ENCODE measurements at places on chromosomes 6 and 20.
A peak's percentile ranks its signal among the peaks of the same experiment; 100 is the strongest.

DNA sequence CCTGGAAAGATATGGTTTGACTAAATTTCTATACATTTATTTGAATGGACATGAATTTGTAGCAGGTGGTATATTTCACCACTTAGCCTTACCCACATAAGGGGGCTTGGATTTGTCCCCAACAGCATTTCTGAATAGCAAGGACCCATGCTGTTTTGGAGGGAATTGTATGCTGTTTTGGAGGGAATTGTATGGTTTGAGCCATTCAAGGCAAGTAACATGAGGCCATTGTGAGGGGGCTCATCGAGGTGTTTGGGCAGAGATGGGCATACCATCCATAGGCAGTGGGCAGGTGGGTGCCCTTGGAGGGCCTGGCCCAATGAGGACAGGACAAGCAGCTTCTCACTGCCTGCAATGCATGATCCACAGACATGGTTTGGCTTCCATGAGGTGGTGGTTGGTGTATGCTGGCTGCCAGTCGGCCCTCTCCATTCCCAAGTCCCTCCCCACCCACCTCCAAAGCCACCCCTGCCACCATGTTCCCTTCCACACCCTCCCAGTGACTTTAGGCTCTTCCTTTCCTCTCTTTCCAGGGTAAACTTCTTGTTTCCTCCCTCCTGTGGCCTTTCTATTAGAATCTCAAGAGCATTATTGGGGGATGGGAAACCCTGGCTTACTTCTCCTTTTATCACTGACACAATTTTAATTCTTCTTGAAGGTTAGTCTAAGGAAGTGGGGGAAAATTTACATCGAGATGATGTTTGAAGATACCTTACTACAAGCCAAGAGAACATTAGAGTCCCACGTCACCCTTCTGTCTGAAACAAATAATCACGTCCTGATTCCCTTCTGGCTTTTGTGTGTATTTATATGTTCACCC is 13.2 kb upstream of the PXDC1 start:
- DNase-seq, result no peak

- no peak for DNase-seq
These were observed 22.7 kb downstream of the COL12A1 start for GRCh38 chr6:75183099-75183541.

DNA sequence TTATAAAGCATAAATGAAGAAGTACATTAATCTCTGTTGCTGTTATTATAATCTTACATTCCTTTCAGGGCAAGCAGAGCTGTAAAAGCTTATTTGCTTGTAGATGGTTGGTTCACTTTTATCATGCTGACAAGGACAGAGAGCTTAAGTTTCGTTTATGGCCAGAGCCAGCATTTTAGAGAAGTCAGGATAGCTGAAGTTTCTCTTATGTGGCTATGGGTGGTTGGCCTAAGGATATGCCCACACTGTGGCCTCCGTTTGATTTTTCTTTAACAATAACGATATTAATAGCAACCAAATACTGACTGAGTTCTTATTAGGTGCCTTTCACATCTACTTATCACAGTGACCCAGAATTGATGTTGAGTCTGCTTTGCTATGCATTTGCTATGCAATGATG is 78.5 kb downstream of the FARS2 start:
- no peak for DNase-seq

GRCh38 chr6:13674533-13675190 is 37.0 kb downstream of the RANBP9 start:
- DNase-seq, result no peak

- DNase-seq, result no peak
These were observed 29.9 kb downstream of the HS3ST5 start for GRCh38 chr6:114312931-114313330.

- DNase-seq, result no peak
These were observed 15.3 kb upstream of the SMLR1 start for GRCh38 chr6:130811932-130812331.

DNA sequence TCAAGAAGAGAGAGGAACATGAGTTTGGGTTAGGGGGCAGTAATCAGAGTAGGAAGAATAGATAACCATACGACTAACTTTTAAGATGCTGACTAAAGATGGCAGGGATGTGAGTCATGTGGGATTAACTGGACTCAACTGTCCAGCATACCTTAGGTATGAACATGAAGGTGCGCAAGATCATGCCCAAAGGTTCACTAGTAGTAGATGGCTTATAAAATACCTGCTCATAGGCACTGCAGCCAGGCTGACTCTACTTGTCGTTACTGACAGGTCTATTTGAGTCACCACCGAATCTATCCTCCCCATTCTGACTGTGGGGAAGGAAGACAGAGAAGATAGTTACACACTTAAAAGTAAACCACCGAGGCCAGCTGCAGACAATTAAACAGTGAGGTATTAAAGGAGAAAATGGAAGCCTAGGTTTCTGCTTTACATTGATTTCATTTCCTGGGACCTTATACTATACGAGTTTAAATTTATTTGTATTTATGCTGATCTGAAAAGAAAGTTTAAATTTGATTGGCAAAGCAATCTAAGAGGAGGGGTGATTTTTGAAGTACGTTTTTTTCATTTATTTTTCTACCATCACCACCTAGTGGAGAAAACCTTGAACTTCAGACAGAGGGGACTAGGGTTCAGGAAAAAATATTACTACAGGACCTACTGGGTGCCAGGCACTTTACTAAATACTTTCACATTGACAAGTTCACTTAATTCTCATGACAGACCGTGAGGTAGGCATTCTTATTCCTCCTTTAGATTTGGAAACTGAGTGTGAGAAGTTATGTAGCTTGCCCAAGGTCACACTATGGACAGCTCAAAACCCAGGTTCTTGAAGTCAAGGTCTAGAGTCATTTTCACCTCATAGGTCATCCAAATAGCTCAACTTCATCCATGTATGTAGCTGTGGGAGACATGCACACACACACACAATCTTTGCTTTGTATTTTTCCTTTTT is 4.0 kb upstream of the WRNIP1 start:
- peak; percentile 29 for DNase-seq

DNA sequence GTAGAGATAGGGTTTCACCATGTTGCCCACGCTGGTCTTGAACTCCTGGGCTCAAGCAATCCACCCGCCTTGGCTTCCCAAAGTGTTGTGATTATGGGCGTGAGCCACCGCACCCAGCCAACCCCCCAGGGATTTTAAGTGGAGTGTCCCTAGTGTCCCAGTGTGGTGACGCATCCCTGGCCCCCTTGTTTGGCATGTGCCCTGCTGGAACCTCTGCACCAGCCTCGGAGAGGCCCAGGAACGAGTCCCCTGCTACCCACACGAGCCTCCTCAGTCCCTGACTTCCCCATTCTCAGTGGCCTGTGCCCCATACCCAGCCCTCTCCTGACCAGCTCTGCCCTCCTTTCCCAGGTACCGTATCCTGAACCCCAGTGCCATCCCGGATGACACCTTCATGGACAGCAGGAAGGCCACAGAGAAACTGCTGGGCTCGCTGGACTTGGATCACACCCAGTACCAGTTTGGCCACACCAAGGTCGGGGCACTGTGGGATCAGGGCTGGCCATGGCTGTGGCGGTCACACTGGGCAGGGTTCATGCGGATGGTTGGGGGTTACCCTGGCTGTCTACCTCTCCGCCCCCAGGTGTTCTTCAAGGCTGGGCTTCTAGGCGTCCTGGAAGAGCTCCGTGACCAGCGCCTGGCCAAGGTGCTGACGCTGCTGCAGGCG is 37.2 kb downstream of the MYH7B start:
- no peak for DNase-seq

DNA sequence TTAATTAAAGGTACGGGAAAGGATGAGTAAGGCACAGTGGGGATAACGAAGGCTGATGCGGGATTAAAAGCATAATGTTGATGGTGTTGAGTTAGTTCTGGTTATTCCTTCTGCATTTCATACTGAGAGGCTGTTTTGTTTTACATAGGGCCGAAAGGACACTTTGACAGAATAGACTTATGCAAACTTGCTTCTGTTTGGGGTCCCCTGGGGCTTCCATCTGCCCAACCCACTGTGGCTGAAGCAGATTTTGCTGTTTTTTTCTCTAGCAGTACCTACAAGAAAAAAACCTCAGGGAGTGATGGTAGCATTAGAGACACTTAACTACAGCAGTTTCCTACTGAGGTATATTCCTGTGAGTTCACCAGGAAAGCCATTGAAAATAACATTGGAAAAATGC is 136.1 kb upstream of the SUPT3H start:
- no peak for DNase-seq

GRCh38 chr6:17869010-17869752 is 118.3 kb downstream of the KIF13A start:
- DNase-seq, result no peak

- DNase-seq, result no peak
These were observed 263.5 kb downstream of the TFAP2A start for GRCh38 chr6:10151144-10151915.

- no peak for DNase-seq
These were observed 373.6 kb downstream of the CDH26 start for GRCh38 chr20:60331688-60332300.

DNA sequence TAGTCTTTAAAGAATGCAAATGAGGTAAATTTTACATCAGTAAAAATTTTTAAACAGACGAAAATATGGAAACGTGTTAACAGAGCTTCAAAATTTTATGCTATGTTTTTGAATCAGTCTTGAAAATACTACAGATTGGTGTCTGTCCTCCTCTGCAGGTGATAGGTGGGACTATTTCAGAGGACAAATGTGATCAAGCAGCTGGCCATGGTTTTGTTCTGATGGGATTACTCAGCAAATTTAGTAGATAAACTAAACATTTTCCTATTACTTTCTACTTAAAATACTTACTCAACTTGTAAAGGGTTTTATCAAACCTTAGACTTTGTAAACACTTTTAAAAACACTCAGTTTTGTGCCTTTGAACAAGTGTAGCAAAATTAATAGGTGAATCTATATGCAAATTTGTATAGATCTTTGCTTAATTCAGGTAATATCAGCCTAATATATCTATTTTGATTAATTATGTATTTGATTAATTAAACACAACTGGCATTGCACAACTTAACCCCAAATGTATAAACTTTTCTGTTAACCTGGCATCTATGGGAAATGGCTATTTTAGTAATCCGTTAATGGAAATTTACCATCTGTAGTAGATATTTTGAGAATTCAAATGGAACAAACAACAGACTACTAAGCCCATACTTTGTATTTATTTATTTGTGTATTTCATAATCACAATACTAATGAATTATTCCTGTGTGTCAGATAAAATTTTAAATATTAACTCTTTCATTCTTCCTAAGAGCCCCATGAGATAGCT is 22.5 kb downstream of the ADGRB3 start:
- DNase-seq, result no peak

DNA sequence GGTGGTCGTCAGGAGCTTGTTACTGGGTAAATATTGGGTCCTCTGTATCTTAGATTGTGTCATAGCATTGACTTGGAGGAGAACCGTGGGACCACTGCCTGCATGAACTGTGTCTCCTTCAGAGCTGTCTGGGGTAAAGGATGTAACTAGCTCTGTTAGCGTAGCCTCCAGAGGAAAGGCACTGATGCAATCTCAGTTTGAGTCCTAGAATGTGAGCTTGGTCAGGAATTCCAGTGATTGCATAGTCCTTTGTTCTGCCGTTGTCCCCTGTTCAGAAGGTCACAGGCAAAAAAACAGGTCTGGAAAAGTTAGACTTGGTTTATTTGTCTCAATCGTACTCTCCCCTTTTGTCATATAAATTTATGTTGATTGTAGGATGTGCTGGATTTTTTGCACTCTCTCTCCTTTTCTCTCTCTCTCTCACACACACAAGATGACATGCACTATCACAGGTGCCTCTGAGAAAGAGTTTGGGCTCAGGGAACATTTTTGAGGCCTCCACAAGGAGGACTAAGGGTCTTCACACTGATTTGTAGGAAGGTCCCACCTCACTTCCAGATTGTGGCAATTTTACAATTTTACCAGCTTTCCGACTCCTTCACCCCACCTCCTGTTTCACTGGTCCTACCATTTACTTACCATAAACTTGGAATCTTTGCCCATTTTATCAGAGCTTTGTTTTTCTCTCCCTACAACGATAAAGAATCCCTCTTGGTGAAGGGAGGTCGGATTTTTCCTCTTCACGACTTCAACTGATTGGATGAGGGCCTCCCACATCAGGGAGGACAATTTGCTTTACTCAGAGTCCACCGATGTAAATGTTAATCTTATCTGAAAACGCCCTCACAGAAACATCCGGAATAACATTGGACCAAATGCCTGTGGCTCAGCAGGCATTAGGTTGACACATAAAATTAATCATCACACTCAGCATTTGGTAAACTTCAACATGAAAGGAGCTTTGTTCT is 7.0 kb upstream of the DACT2 start:
- DNase-seq, result no peak

DNA sequence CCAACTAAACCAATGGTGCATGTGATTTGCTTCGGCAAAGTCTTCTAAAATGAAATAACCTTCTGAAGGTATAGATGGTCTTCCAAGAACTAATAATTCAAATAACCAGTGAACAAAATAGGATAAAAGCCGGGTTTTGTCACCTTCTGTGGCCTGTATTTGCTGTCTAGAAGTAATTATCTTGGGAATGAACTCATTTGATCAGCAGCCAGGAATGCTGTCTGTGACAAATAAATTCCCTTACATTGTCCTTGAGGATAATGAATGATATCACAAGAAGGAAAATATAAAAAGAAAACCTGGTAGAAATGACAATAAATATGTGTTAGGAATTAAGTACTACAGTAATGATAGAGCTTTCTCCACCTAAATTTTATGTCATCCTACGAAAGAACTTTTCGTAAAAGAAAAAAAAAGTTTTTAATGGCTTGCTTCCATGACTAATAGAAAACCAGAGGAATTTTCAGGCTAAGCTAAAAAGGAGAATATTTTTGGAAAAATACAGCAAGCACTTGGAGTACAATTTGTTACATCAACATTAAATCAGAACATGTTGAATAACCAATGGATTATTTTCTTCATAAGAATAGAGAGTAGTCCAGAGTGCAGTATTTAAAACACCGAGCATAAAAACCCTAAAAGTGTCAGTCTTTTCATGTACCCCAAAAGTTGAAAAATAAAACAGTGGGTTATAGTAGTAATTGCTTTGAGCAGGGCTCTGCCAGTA is 247.7 kb downstream of the TBC1D7 start:
- no peak for DNase-seq
